ENCODE measurements at places on chromosomes 5 and 9. TPM values are rescaled to one million over a fixed set of nuclear protein-coding genes. Genes with fewer than 3 reads are reported as not detected.

DNA sequence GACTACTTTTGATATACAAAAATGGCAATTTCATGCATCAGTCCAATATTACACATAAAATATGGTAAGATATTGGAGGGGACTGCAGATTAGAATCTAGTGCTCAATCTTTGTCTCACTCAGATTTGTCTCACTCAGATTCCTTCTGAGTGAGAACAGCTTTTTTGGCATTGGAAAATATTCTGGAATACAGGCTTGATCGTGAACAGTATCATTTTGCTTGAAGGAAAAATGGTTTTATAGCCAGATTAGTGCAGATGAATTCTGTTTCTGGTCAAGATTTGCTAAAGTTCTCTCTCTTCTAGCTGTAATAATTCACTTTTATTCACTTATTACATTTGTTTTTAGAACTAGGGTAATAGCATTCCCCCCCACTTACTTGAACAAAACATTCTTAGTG, 51.2 kb downstream of the MAN2A1 start:
- no peak for DNase-seq

Gene ADGRD2
- not detected for total RNA-seq

Gene CARD9
- 0.53 TPM for total RNA-seq

Gene GABRA1
- not detected for total RNA-seq

Data from bronchial epithelial cell (primary cell).